ENCODE measurements at places on chromosomes 2 and 18. TPM values are rescaled to one million over a fixed set of nuclear protein-coding genes. Genes with fewer than 3 reads are reported as not detected.

SOX11 gene
- not detected for total RNA-seq

DNA sequence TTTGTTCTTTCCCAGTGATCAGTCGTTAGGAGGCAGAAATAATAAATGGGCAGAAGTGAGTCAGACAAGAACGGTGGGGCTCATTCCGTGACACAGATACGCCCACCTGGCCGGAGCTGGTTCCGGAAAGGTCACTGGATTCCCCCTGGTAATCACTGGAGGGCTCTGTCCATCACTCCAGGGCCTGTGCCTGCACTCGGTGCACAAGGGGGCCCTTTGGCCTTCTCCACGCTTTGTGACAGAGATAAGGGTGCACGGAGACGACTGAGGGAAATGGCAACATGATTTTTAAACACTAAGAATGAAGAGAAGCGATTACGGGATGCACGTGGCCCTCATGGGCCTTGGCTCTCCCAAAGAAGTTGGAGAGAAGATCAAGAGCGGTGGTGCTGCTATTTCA, 84.4 kb downstream of the PTGR3 start:
- no peak for DNase-seq

DNA sequence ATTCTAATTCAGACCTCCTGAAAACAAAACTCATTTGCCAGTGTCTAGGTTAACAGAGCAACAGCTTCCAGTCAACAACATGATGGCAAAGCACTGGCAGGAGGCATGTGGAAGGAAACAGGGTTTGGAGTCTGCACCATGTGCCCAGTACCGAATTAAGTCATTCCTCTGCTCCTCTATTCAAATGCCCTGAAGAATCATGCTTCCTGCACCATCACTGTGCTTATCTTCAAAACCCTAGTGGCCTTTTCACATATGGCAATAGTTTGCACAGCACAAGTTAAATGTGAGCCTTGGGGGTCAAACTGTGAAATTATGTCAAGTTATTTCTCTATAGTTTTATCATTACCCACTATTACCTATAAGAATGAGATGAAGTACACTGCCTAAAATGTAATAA, 75.4 kb upstream of the GRB14 start:
- DNase-seq, result peak; percentile 1

GRCh38 chr2:40507432-40507831, 55.5 kb upstream of the SLC8A1 start:
- no peak for DNase-seq

- peak; percentile 56 for DNase-seq
These were observed 7.6 kb downstream of the ZFP36L2 start for GRCh38 chr2:43218702-43219382.

DNA sequence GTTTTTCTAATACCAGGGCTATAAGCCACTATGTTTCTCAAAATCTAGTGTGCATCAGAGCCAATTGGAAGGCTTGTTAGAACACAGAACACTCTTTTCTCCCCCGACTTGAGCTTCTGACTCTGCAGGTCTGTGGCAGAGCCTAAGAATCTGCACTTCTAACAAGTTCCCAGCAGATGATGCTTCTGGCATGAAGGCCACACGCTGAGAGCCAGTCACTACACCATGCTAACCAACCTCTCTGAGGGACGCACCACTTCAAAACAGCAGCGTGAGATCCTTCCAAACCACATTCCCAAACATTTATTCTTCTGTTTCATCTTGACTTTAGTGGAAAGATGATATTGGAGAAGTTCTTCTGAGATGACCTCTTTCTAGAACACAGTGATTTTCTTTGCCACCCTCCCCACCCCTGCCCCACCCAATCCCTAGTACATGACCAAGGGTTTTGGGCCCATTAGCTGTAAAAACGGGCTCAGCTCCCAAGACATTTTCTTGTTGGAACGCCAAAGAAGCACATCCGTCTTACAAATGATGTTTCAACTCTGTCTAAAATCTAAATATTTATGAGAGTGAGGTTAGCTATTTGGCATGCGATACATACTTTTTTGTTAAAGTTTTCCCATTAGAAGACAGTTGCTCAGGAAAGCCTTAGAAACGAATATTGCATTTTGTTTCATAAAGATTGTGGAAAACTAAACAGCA, 391.9 kb downstream of the TMEM182 start:
- DNase-seq, result no peak

DNA sequence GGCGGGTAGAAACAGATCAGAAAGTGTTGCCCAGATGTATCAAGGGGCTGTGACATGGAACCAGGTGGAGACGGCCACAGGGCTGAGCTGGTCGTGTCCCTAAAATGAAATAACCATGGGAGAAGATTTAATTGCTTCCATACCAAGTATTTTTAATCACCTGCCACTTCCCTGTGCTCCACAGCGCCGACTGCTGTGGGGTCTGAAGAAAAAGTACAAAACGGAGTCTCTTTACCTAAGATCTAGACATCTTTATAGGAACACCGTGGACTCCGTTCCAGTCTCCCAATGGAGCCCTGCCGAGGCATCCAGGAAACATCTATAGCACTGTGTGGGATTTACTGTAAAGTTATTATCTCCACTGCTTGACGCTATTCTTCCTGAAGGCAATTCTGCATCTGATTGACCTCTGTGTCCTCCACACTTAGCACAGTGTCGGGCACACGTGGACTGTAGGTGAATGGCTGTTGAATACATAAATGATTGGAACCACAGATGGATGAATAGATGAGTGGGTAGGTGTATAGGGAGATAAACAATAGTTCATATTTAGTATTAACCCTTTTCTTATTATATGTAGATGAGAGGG, 21.6 kb upstream of the GYPC start:
- DNase-seq, result peak; percentile 11
